Brain microvascular endothelial cell (primary cell): ENCODE measurements at places on chromosomes 2 and 18.
A peak's percentile ranks its signal among the peaks of the same experiment; 100 is the strongest.

DNA sequence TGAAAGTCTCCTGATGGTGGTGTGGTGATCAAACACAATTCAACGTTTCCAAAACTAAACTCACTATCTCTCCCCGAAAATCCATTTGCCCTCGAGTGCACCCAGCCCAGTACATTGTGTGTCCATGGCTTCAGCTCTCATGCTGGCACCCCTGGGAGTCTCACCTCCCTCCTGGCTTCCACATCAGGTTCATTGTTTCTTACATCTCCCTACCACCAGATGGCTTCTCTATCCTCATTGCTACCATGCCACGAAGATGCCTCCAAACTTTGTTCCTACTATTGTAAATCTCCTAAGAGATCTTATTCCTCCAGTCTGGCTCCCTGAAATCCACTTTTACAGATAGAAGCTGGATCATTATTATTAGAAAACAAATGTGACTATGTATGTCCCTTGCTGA is 197.0 kb downstream of the MYT1L start:
- no peak for DNase-seq

DNA sequence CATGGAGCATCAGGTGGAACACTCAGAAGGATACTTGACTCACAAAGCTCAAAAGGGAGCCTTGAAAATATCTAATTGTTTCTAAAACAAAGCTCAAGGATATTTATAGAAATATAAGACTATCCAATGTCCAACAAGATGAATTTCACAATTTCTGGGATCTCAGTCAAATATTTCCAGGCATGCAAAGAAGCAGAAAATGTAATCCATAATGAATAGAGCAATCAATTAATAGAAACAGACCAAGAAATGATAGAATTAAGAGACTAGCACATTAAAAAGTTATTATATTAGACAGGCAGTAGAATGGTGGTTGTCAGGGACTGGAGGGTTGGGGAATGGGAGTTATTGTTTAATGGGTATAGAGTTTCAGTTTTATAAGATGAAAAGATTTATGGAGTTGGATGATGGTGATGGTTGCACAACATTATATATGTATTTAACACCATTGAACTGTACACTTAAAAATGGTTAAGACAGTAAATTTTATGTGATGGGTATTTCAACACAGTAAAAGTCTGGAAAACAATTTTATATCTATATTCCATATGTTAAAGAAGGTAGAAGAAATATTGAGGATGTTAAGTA is 189.9 kb upstream of the PIEZO2 start:
- no peak for DNase-seq

DNA sequence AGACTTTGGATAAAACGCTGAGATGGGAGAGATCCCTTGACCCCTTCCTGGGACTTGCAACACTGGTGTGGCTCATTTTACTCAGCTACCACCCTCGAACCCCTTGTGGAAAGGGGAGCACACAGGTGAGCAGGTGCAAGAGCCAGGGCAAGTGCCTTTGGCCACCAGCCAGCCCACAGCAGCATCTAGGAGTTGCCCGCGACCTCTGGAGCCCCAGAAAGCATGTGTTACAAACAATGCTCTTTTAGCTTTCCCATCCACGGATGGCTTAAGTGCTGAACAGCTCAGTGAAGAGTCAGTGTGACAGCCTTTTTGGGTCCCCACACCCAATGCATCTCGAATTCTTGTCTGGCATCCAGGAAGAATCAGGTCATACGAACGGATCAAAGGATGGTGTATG is 197.8 kb downstream of the MEMO1 start:
- no peak for DNase-seq

DNA sequence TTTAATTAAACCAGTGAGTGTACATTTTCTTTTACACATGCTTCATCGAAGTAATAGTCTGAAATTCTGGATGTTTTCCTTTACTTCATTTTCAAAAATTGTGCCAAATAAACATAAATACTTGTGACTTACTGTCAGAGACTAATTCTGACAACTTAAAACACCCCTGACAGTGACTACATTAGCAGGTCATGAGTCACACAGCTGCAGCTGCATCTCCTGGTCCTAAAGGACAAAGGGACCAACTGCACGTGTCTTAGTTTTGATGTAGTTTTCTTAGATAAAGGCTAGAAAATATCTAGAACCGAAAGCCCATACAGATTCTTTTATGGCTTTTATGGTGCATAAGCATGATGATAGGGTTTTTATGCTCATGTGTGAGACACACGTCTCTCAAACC is 29.6 kb upstream of the DSC3 start:
- no peak for DNase-seq

DNA sequence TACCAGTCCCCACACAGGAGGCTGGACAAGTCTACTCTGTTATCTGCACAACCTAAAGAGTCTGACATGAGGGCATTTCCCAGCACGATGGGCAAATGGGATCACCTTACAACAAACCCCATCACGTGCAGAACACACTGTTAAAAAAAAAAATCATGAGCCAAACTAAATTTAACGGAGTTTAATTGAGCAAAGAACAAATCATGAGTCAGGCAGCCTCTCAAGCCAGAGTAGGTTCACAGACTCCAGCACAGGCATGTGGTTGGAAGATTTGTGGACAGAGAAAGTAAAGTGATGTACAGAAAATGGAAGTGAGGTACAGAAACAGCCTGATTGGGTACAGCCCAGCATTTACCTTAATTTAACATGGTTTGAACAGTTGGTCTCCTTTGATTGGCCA is 59.9 kb downstream of the KYNU start:
- DNase-seq, result no peak

- DNase-seq, result no peak
Measured at GRCh38 chr2:50449306-50449705, 582.6 kb downstream of the NRXN1 start.

GRCh38 chr2:234145511-234145910 is 95.0 kb downstream of the SPP2 start:
- DNase-seq, result no peak

GRCh38 chr18:3268306-3268705 is 6.4 kb downstream of the MYL12B start:
- DNase-seq, result no peak

GRCh38 chr2:101344137-101344536 is 35.6 kb upstream of the RNF149 start:
- no peak for DNase-seq

DNA sequence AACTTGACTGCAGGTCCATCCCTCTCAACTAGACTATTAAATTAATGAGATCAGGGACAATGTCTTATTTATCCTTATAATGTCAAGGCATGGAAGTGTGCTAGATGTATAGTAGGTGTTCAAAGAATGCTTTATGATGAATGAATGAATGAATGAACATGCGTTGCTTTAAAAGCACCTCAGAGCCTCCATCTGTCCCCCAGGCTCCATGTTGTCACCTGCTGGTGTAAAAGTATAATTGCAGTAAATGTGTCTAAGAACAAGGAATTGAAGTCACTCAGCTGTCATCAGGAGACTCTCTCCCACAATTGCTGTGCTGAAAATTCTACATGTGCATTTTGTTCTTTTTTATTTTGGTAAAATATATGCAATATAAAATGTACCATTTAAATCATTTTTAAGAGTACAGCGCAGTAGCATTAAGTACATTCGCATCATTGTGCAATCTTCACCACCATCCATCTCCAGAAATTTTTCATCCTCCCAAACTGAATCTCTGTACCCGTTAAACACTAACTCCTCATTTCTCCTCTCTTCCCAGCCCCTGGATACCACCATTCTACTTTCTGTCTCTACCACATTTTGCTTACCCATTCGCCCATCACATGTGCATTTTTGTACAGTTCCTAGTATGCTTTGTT is 52.6 kb downstream of the GNAL start:
- no peak for DNase-seq

- DNase-seq, result no peak
Measured at GRCh38 chr2:136110526-136110925, 7.4 kb downstream of the CXCR4 start.

DNA sequence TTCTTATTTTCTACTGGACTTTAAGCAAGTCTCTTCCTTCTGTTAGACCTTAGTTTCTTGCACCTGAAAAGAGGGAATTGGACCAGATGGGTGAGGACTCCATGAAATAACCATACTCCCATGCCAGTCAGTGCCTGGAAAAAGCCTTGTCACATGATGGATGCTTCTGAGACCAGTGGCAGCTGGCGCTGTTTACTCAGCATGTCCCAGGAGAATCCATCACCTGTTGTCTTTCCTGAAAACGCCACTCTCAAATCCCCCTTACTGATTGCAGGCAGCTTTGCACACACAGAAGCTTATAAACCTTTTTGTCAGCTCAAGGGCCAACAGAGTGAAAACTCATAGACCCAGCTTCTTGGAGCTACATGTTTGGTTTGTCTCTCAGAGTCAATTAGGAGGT is 117.6 kb downstream of the POLE4 start:
- no peak for DNase-seq

DNA sequence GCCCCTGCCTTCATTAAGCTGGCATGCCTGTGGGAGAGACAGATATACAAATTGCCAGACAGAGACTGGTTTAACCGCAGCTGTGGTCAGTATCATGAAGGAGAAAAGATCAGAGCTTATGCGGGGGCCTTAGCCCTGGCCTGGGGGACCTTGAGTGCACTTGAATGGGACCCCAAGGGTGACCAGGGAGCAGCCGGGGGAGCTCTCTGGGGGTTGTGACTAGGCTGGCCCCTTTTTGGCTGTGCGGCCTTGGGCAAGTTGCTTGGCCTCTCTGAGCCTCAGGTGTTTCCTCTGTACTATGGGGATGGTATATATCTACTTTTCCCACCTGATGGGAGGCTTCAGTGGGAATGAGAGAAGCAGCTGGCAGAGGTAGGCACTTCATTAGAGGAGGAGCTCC is 35.7 kb downstream of the INHBB start:
- DNase-seq, result no peak

DNA sequence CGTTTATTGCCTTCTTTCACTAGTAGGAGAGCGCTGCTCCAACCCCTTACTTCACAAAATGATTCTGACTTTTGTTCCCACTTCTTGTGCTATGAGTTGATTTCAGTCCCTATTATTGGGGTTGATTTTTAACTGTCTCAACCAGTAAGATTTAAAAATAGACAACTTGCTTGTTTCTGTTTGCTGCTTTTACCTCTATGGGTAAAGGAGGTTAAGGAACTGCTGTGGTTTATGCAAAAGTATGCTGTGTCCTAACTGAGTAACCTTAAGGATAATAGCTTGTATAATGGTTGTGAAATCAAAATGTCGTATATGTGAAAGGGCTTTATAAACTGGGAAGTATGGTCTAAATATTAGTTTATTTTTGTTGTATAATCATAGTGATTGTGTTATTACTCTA is 22.6 kb downstream of the ALMS1 start:
- DNase-seq, result no peak

- no peak for DNase-seq
Measured at GRCh38 chr18:49721981-49722380, 91.4 kb downstream of the ACAA2 start.

DNA sequence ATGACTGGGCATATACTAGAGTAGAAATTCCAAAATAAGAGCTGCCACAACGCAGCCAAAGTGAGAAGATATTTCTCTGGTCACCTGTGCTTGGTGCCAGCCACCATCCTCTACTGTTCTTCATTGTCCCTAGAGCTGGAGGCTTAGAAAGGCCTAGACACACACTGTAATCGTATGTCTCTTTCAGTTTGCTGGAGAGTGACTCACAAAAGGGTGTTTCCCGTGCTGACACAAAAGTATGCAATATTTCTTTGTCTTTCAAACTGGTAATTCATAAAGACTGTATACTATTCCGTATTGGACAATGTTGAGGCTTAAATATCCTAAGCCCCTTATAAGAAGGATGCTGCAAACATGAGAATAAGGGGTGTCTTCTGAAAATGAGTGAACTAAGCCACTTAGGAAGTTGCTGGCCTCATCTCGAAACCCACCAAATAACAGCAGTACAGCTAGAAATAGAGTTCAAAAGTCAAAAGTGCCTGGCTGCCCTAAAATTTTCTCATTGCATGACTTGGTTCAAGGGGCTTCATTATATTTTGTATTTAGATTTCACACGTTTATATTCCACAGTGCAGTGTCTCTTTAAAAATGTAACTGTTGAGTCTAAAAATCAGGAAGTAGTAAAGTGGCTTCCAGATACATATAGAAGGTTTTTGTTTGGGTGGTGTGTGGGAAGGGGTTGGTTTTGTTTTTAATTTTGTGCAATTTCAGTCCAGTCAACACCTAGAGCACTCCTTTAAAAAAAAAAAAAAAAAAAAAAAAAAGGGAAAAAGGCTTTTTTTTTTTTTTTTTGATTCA is 601.1 kb downstream of the ARHGAP15 start:
- DNase-seq, result peak; percentile 35

GRCh38 chr18:3821524-3821923 is 371.6 kb downstream of the TGIF1 start:
- DNase-seq, result no peak

- no peak for DNase-seq
Measured at GRCh38 chr2:46548103-46548486, 68.7 kb downstream of the TMEM247 start.

GRCh38 chr18:25089470-25089869 is 262.5 kb downstream of the ZNF521 start:
- DNase-seq, result no peak

DNA sequence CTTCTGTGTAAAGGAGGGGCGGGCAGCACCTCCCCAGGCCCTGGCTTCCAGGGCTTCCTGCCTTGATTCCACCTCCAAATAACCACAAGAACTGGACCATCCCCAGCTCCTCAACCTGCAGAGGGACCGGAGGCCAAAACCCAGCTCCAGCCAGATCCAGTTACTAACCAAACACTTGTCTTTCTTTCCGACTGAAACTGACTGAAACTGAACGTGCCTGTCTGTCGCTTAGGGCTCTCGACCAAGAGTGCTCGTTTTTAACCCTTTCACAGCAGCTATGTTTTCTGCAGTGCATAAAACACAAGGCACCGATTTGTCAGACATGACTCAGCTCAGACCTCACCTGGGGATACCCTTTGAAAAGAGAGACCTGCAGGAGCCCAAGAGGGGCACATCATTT is 249.9 kb upstream of the SIX2 start:
- DNase-seq, result no peak

GRCh38 chr2:152571048-152571766 is 146.1 kb downstream of the PRPF40A start:
- DNase-seq, result no peak

DNA sequence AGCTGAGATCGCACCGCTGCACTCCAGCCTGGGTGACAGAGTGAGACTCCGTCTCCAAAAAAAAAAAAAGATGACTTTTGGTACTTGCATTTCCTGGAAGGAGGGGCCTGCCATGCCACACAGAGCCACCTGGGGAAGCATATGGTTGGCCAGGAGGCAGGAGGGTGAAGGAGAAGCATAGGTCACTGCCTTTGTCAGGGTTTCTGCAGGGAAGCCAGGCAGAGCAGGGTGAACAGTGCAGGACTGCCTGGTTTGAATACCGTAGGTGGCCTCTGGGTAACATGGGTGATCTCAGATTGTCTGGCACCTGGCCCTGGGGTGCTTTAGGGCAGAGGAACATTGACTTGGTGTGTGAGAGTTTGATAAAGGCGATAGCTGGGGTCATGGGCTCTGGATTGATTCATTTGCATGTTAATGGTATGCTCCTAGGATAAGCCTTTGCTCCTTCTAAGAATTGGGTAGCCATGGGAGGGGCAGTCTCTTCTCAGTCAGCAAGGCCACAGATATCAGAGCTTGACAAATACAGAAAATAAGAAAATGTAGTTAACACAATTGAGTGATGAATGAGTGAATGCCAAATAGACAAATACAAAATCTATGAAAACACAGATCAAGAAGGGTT is 124.0 kb upstream of the SEC11C start:
- DNase-seq, result no peak

- DNase-seq, result peak; percentile 86
Measured at GRCh38 chr18:2981212-2981728, 31.7 kb downstream of the LPIN2 start.
